ENCODE measurements at places on chromosomes 1 and 21.

GRCh38 chr1:110011527-110012041 is 22.8 kb upstream of the STRIP1 start:
- DNase-seq, result no peak

DNA sequence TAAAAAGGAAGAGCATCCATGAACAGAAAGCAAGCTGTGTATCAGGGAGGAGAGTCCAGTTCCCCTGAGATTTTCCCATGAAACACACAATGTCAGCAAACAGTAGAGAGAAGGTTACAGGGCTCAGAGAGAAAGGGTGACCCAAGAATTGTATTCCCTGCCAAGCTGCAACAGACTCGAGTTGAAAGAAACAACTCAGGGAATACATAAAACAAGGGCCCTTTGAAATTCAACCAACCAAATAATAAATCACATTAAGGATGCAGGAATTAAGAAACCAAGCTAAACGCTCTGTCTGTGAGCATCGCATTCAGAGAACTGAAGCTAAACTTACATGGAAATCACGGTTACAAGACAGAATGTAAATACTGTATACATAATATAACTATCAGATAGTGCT is 20.2 kb downstream of the S100A16 start:
- DNase-seq, result no peak

GRCh38 chr1:234584420-234584805 is 25.6 kb downstream of the IRF2BP2 start:
- DNase-seq, result no peak

GRCh38 chr1:162310337-162310736 is 66.3 kb downstream of the SPATA46 start:
- no peak for DNase-seq

GRCh38 chr1:20187813-20188454 is 1.6 kb upstream of the PLA2G2C start:
- DNase-seq, result no peak

DNA sequence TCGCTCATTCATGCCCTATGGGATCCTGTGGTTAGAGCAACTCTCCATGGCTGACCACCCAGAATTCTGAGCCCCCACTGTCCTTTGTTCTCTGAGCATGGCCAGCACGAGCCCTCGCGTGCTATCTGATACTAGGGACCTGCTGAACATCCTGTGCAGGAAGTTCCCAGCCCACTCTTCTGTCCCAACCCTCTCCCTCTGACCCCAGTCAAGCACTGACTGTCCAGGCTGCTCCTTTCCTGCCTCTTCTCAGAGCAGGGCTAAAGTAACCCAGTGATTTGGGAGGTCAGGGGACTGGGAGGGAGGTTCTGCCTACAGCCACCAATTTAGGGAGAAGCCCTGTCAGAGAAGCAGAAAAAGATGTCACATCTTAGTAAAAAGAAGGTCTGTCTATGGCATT is 21.2 kb downstream of the CYP4B1 start:
- no peak for DNase-seq

DNA sequence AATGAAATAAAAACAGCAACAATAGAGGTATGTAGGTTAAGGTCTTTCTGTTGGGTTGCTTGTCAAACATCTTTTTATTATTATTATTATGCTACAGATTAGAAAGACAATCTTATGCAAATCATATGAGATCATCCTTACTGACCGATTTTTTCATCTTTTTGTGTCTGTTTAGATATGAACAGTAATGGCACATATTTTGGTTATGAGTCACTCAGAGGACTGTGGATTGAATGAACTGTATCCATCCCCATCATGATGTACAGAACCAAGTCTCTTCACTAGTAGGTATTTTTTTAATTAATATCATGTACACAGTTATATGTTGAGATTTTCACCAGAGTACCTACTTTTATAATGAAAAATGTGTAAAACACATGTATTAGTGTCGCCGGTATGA is 159.1 kb downstream of the CHRM3 start:
- no peak for DNase-seq

- no peak for DNase-seq
These were observed 34.1 kb upstream of the SLC25A33 start for GRCh38 chr1:9505143-9505542.

DNA sequence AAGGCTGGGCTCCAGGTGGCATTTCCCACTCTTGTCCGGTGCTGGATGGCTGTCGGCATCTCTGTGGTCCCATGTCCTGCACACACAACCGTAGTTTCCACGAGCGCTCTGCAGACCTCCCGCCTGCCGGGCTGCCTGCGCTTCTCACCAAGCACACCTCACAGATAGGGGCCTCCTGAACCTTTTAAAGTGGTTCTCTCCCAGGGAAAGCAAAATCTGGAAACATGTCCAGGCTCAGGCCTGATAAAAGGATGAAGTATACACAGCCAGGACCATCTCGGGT is 46.2 kb downstream of the CAPN9 start:
- DNase-seq, result no peak

DNA sequence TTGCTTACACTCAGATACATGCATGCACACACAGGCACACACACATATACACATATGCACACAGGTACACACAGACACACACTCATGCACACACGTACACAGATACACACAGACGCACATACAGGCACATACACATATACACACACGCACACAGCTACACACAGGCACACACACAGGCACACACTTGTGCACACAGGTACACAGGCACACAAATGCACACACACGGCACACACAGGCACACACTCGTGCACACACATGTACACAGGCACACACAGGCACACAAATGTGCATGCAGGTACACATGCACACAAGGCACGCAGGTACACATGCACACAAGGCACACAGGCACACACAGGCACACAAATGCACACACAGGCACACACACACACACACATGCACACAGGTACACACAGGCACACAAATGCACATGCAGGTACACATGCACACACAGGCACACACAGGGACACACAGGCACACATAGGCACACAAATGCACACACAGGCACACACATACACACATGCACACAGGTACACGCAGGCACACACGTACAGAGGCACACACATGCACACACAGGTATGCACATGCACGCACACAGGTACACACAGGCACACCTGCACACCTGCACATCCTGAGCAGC is 110.0 kb downstream of the WDR4 start:
- DNase-seq, result no peak
